ENCODE measurements at places on chromosomes 11 and 22.

- DNase-seq, result no peak
Measured at GRCh38 chr11:128802358-128802981, 64.6 kb downstream of the KCNJ1 start.

GRCh38 chr22:37222440-37222971 is 10.2 kb upstream of the SSTR3 start:
- DNase-seq, result no peak

- no peak for DNase-seq
Measured at GRCh38 chr11:35723913-35724312, 61.3 kb downstream of the TRIM44 start.

DNA sequence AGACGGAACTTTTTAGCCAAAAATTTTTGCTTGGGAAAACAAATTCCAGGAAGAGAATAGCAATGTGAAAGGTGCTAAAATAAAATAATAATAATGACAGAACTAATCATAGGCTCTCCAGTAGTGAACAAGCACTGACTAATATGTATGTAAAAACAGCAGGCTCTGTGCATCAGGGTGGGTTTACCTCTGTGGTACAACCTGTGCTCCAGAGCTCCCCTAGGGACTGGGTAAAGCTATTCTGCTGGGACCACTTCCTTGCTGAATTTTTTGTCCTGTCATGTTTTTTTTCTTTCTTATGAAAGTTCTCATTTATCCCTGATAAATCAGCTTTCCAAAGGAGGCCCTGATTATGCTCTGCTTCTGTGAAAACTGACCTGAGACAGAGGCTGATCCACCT is 18.8 kb downstream of the LUZP2 start:
- DNase-seq, result no peak

GRCh38 chr11:73295241-73295995 is 12.7 kb upstream of the ARHGEF17 start:
- peak; percentile 67 for DNase-seq

GRCh38 chr22:23305922-23306374 is 125.6 kb downstream of the BCR start:
- peak; percentile 85 for DNase-seq
